ENCODE measurements at places on chromosomes 12 and 14. TPM values are rescaled to one million over a fixed set of nuclear protein-coding genes. Genes with fewer than 3 reads are reported as not detected.

ADAM21 gene
- total RNA-seq: 0.77 TPM

FKBP4 gene
- total RNA-seq: 21.6 TPM

LRRIQ1 gene
- 0.09 TPM for total RNA-seq

ART4 gene
- not detected for total RNA-seq

AKAP3 gene
- 2.1 TPM for total RNA-seq

CCND2 gene
- 14.9 TPM for total RNA-seq

OR4E2 gene
- total RNA-seq: not detected

SLC5A8 gene
- total RNA-seq: not detected

RNU6-7 gene
- not detected for total RNA-seq

SVOP gene
- not detected for total RNA-seq

RIPK3 gene
- total RNA-seq: 6.2 TPM

KRT75 gene
- total RNA-seq: not detected

CLEC7A gene
- not detected for total RNA-seq

PLEKHG7 gene
- not detected for total RNA-seq

TTC6 gene
- under 0.01 TPM for total RNA-seq

PRIMA1 gene
- total RNA-seq: not detected

VRTN gene
- total RNA-seq: not detected

PRKAB1 gene
- 9.2 TPM for total RNA-seq

LRRC43 gene
- 1.6 TPM for total RNA-seq

LRTM2 gene
- not detected for total RNA-seq

UNC119B gene
- total RNA-seq: 26.6 TPM

NKX2-1 gene
- total RNA-seq: 0.09 TPM

BCL2L14 gene
- total RNA-seq: not detected

OR6C4 gene
- total RNA-seq: not detected

RARG gene
- 35.3 TPM for total RNA-seq

LIN7A gene
- total RNA-seq: 7.6 TPM

ISCA2 gene
- total RNA-seq: 9.8 TPM

ALDH1L2 gene
- 21.1 TPM for total RNA-seq

PTCSC3 gene
- not detected for total RNA-seq

HAL gene
- not detected for total RNA-seq

TBX5 gene
- 10.2 TPM for total RNA-seq

TUBA1C gene
- 124 TPM for total RNA-seq

OTX2 gene
- total RNA-seq: not detected

BICDL1 gene
- not detected for total RNA-seq
